ENCODE measurements at places on chromosomes 2 and 18.

DNA sequence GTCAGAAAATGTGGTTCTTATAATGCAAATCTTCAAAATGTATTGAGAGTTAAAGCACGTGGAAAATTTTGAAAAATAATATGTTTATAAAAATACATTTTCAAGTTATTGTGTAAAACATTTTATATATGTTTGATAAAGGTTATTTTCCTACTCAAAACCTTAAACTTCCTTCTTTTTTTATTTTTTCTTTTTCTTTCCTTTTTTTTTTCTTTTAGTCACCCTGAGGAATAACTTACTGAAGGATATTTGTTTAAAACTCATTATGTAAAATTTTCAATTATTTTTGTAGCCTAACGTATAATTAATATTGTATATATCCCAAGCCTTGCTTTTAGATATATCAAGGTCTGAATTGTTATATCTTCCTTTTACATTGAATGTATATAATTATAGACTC lies 346.8 kb upstream of the GYPC start:
- no peaks in the 10 kb centered on the region for H3K4me1 ChIP-seq
- DNase-seq = no peak
- H3K27ac ChIP-seq = no peak overlapping the region
- H3K27me3 ChIP-seq = no peaks in the 10 kb centered on the region
- no peak overlapping the region for H3K4me3 ChIP-seq
- H3K36me3 ChIP-seq = no peaks in the 10 kb centered on the region

- H3K4me3 ChIP-seq = no peak overlapping the region
- H3K36me3 ChIP-seq = no peaks in the 10 kb centered on the region
- DNase-seq = no peak
Measured at GRCh38 chr2:239394978-239395377, 5.8 kb downstream of the HDAC4 start.

- DNase-seq = no peak
- no peaks in the 10 kb centered on the region for H3K27me3 ChIP-seq
- no peaks in the 10 kb centered on the region for H3K36me3 ChIP-seq
- H3K4me1 ChIP-seq = peaks cover 2% of the 10 kb centered on the region
Measured at GRCh38 chr2:44200011-44200410, 31.3 kb downstream of the PPM1B start.

DNA sequence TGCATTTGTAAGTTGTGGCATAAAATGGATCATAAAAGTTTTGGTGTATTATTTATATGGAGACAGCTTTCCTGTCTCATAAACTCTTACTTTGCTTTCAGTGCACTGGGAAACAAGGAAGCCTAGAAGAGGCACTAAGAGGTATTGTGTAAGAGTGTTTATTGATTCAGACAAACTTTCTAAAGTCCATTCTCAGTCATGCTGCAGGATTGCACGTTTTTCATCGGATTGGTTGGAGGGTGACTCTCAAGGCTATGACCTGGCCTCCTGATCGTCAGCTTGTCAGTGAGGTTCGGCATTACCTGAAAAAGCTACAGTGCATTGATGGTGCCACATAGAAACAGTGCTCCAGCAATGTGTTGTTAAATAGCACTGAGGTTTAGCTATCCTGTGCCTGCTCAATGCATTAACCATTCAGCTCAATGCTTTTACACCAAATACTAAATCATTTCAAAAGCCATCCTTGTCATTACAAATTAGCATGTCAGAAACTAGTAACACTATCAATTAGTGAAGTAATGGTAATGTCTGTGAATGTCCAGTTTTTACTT lies 545.5 kb downstream of the CBLN2 start:
- no peak for DNase-seq
- no peak overlapping the region for H3K4me3 ChIP-seq
- no peaks in the 10 kb centered on the region for H3K27me3 ChIP-seq
- H3K4me1 ChIP-seq = no peaks in the 10 kb centered on the region
- H3K27ac ChIP-seq = no peak overlapping the region

DNA sequence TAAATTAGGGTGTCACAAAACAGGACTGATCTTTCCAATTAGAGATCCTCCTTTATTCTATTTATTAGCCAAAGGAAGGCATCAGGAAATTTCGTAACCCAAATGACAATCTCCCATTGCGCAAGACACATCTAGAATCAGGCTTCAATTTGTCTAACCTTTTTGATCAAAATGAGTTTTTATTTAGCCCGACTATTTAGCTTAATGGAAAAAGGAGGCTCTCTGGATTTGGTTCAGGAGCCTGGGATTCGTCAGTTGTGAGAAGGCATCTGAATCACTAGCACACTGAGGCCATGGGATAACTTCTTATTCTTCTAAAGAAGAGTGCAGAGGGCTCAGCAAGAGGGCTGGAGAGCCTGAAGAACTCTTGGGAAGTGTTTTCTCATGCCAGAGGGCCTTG lies 332.1 kb upstream of the ETAA1 start:
- no peak overlapping the region for H3K27ac ChIP-seq
- H3K27me3 ChIP-seq = no peaks in the 10 kb centered on the region
- no peak overlapping the region for H3K4me3 ChIP-seq
- H3K4me1 ChIP-seq = no peaks in the 10 kb centered on the region
- DNase-seq = no peak
- H3K36me3 ChIP-seq = no peaks in the 10 kb centered on the region

GRCh38 chr2:241540771-241541561 lies 17.6 kb upstream of the BOK start:
- no peaks in the 10 kb centered on the region for H3K36me3 ChIP-seq
- no peak for DNase-seq
- no peaks in the 10 kb centered on the region for H3K4me1 ChIP-seq
- H3K4me3 ChIP-seq = peak overlapping the region; percentile 16

GRCh38 chr2:65864619-65865018 lies 432.2 kb upstream of the SPRED2 start:
- H3K36me3 ChIP-seq = no peaks in the 10 kb centered on the region
- no peak for DNase-seq
- H3K4me1 ChIP-seq = peaks cover 4% of the 10 kb centered on the region
- no peak overlapping the region for H3K27ac ChIP-seq
- peaks cover 1% of the 10 kb centered on the region for H3K27me3 ChIP-seq

DNA sequence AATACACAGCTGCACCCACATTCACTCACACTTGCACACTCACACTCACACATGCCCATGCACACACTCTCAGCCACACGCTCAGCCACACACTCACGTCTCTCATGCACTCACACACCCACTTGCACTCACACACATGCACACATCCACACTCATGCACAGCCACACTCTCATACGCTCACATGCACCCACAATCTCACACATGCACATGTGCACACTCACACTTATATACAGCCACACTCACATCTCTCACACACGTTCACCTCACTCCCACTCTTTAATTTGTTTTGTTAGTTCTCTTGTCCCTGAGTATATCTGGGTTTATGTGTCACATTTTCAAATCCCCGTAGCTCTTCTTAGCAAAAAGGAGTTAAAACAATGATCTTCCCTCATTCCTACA lies 114.9 kb downstream of the LRATD1 start:
- H3K4me1 ChIP-seq = no peaks in the 10 kb centered on the region
- H3K36me3 ChIP-seq = no peaks in the 10 kb centered on the region
- no peak for DNase-seq
- no peak overlapping the region for H3K4me3 ChIP-seq
- no peaks in the 10 kb centered on the region for H3K27me3 ChIP-seq

DNA sequence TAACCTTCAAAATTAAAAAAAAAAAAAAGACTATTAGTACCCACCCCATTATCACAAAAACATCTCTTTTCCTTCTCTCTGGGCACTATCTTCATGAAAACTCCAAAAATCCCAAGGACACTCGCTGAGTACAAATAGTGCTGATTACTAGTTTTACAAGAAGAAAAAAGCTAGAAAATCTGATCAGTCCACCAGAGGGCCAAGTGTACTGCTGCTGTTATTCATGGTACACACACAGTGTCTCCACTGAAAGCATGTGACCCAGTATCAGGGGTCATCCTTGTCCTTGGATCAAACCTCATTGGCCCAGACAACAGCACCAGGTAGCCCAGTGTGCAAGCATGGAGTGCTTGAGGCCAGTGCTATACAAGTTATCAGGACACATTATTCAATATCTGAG lies 382.7 kb upstream of the KLHL29 start:
- H3K27me3 ChIP-seq = no peaks in the 10 kb centered on the region
- H3K27ac ChIP-seq = no peak overlapping the region
- H3K4me3 ChIP-seq = no peak overlapping the region
- H3K4me1 ChIP-seq = no peaks in the 10 kb centered on the region
- DNase-seq = no peak

DNA sequence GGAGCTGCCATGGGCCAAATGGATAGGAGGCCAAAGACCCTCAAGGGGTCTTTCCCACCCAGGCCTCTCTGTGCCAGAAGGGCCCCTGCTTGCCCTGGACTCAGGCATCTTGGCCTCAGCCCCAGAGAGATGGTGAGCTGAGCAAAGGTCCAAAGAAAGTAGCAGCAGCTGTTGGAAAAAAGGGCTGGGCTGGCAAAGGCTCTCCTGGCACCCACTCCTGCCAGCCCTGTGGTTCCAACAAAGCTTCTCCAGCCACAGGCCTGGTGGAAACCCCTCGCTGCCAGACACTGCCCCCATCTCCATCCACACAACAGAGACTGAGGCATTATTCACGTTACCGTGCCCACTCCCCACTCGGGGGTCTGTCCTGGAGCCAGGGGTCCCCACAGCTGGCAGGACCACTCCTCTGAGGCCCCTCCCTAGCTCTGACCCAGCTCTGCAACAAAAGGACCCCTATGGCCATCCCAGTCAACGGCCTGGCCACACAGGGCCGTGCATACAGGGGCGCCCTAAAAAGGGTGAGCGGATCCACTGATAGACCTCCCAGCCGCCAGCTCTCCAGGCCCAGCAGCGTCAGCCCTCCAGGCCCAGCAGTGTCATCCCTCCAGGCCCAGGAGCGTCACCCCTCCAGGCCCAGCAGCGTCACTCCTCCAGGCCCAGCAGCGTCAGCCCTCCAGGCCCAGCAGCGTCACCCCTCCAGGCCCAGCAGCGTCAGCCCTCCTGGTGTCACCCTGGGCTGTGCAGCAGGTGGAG lies 10.1 kb downstream of the BIN1 start:
- DNase-seq = peak; percentile 36
- H3K27ac ChIP-seq = no peak overlapping the region
- no peaks in the 10 kb centered on the region for H3K27me3 ChIP-seq
- H3K4me3 ChIP-seq = no peak overlapping the region
- H3K36me3 ChIP-seq = no peaks in the 10 kb centered on the region
- no peaks in the 10 kb centered on the region for H3K4me1 ChIP-seq

- H3K4me1 ChIP-seq = no peaks in the 10 kb centered on the region
- no peaks in the 10 kb centered on the region for H3K27me3 ChIP-seq
- no peak for DNase-seq
- no peaks in the 10 kb centered on the region for H3K36me3 ChIP-seq
Measured at GRCh38 chr18:41602034-41602433, 353.0 kb upstream of the PIK3C3 start.

DNA sequence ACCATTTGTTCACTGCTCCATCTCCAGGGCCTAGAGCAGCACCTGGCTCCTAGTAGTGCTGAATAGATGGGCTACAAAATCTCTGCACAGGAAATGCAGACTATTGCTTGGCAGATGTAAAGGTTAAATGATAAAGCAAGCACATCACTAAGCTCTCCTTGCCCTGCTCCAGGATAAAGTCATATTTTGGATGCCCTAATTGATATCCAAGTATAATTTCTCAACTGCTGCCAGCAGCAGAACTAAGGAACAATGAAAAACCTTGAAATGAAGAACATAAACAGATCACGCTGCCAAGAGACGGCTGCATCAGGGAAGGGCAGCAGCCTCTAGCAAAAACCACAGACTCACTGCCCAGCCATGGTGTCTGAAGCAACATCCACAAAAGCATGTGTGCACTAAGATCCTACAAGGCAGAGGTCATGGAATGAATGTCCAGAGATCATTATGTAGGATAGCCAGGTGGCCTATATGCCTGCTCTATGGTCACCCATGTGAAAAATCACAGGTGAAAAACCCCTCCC lies 134.7 kb downstream of the TMEM163 start:
- H3K27ac ChIP-seq = no peak overlapping the region
- no peaks in the 10 kb centered on the region for H3K4me1 ChIP-seq
- H3K4me3 ChIP-seq = no peak overlapping the region
- peaks cover 3% of the 10 kb centered on the region for H3K27me3 ChIP-seq
- H3K36me3 ChIP-seq = no peaks in the 10 kb centered on the region

DNA sequence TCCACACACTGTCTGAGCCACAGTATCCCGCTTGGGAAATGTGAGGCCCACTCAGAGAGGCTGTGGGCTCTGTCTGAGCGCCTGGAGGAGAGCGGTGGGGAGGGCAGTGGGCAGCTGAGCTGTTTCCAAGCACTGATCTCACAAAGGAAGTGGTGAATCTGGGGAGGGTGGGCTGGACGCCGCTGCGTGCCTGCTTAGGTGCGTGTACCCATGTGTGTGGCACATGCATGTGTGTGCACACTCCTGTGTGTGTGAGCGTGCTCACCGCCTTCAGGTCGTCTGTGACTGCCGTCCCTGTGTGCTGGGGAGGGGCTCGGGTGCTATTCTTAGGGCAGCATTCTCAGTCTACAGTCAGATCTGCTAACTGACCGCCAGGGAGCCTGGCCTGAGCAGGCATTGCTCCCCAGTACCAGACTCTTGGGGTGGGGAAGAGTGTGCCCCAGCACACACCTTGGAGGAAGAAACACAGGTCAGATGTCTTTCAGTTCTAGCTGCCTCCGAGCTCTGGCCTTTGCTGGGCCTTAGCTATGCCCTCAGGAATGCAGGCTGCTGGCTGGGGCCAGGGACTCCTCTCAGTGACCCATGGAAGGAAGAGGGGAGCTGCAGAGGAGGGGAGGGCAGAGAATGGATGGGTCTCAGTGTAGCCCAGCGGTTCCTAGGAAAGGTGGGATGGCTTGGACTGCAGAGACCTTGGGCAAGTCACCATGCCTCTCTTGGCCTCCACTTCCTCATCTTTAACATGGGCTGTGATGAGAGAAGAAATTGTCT lies 31.4 kb downstream of the KCNIP3 start:
- H3K36me3 ChIP-seq = no peaks in the 10 kb centered on the region
- no peak overlapping the region for H3K4me3 ChIP-seq
- no peak for DNase-seq

DNA sequence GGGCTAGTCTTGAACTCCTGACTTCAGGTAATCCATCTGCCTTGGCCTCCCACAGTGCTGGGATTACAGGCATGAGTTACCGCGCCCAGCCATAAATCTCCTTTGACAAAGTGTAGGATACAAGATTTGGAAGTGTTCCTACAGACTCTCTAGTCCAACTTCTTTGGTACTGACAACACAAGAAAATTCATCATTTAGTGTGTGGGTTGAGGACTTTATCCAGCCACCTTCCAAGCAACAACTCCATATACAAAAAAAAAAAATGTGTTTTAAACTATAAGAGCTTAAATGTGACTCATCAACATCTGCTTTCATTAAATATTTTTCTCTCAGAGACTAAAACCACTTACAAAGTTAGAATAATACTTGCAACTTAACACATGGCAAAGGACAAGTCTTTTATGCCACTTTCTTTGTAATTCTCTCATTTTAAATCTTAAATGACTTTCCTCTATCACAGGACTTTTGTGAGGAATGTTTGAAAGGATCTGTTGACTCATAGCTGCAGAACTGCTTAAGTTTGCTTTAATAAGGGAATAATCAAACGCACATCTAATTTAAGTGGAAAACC lies 46.2 kb upstream of the ITGAV start:
- no peaks in the 10 kb centered on the region for H3K4me1 ChIP-seq
- no peaks in the 10 kb centered on the region for H3K36me3 ChIP-seq
- no peak for DNase-seq
- peak overlapping the region; percentile 28 for H3K27ac ChIP-seq
- no peaks in the 10 kb centered on the region for H3K27me3 ChIP-seq
- H3K4me3 ChIP-seq = no peak overlapping the region

Data from aorta (tissue), 5 donors.